Astrocyte (in vitro differentiated cells and primary cell): ENCODE measurements at places on chromosomes 11 and 22. TPM values are rescaled to one million over a fixed set of nuclear protein-coding genes. Genes with fewer than 3 reads are reported as not detected.
A peak's percentile ranks its signal among the peaks of the same experiment; 100 is the strongest.

The CD3E gene
- total RNA-seq = not detected in 2 replicates

The DEFB131B gene
- total RNA-seq = not detected in 2 replicates

The C1QTNF4 gene
- 0.20 TPM in 1 of 2 replicates, not detected in the other for total RNA-seq

The PLEKHB1 gene
- 4.5 and 5.8 TPM in 2 replicates for total RNA-seq

The SYT8 gene
- 0.36 and 0.38 TPM in 2 replicates for total RNA-seq

The MAJIN gene
- not detected in 2 replicates for total RNA-seq

The TMA7B gene
- total RNA-seq = not detected in 2 replicates

The PKP3 gene
- 1.1 and 2.1 TPM in 2 replicates for total RNA-seq

The KIF18A gene
- total RNA-seq = 2.5 and 3.8 TPM in 2 replicates

- peaks cover 62% of the 10 kb centered on the region for H3K4me1 ChIP-seq
- no peak overlapping the region for H3K4me3 ChIP-seq
- no peak for DNase-seq
- no peaks in the 10 kb centered on the region for H3K27me3 ChIP-seq
- no peaks in the 10 kb centered on the region for H3K36me3 ChIP-seq
- peak overlapping the region; percentile 100 for H3K27ac ChIP-seq
Observed at GRCh38 chr11:65418431-65418680, 4.2 kb upstream of the NEAT1 start.

- H3K27me3 ChIP-seq = no peaks in the 10 kb centered on the region
- peaks cover 54% of the 10 kb centered on the region for H3K36me3 ChIP-seq
- no peaks in the 10 kb centered on the region for H3K4me1 ChIP-seq
Observed at GRCh38 chr11:18611196-18611595, 11.6 kb downstream of the MISFA start.

- peaks cover 4% of the 10 kb centered on the region for H3K4me1 ChIP-seq
- H3K4me3 ChIP-seq = no peak overlapping the region
- no peaks in the 10 kb centered on the region for H3K36me3 ChIP-seq
- DNase-seq = no peak
Observed at GRCh38 chr11:113104691-113105251, 143.6 kb downstream of the NCAM1 start.
